A549 treated with DMSO at 1 μM for 4 hours (cell line): ENCODE measurements at places on chromosomes 7 and 10. TPM values are rescaled to one million over a fixed set of nuclear protein-coding genes. Genes with fewer than 3 reads are reported as not detected.

ZNF239 gene
- 2.3 to 3.1 TPM (median 2.5 TPM) in 5 replicates for total RNA-seq

DDIT4 gene
- 135 to 169 TPM (median 156 TPM) in 5 replicates for total RNA-seq

LIPJ gene
- not detected in 5 replicates for total RNA-seq

CRPPA gene
- total RNA-seq = 0.34 to 0.97 TPM (median 0.79 TPM) in 5 replicates

UTF1 gene
- total RNA-seq = 0.07 TPM in 1 of 5 replicates, not detected in the others

TAS2R41 gene
- total RNA-seq = not detected in 5 replicates

ZMIZ2 gene
- 24.2 to 40.3 TPM (median 36.7 TPM) in 5 replicates for total RNA-seq

OPN1SW gene
- not detected in 5 replicates for total RNA-seq

CCZ1B gene
- total RNA-seq = 18.3 to 26.4 TPM (median 25.2 TPM) in 5 replicates

HABP2 gene
- 0.03 to 0.13 TPM (median 0.08 TPM) in 4 of 5 replicates, not detected in the other for total RNA-seq

SERPINE1 gene
- total RNA-seq = 793 to 966 TPM (median 846 TPM) in 5 replicates

CHAT gene
- total RNA-seq = not detected in 5 replicates

TET1 gene
- 0.30 to 0.64 TPM (median 0.57 TPM) in 5 replicates for total RNA-seq

HKDC1 gene
- 17.2 to 25.4 TPM (median 19.1 TPM) in 5 replicates for total RNA-seq

PDZD7 gene
- total RNA-seq = 0.57 to 0.97 TPM (median 0.87 TPM) in 5 replicates

RASA4B gene
- 1.4 to 1.9 TPM (median 1.7 TPM) in 5 replicates for total RNA-seq

CLRN3 gene
- not detected in 5 replicates for total RNA-seq

POU6F2 gene
- not detected in 5 replicates for total RNA-seq

ZNF488 gene
- total RNA-seq = 11.3 to 15.0 TPM (median 13.0 TPM) in 5 replicates

MYL7 gene
- not detected in 5 replicates for total RNA-seq

FRMD4A gene
- total RNA-seq = 4.1 to 5.7 TPM (median 4.8 TPM) in 5 replicates

ASB4 gene
- total RNA-seq = 0.13 to 0.37 TPM (median 0.32 TPM) in 5 replicates

ELFN1 gene
- total RNA-seq = 0.39 to 0.57 TPM (median 0.49 TPM) in 5 replicates

AGMO gene
- 0.96 to 1.3 TPM (median 1.1 TPM) in 5 replicates for total RNA-seq

MACROH2A2 gene
- total RNA-seq = 24.8 to 30.7 TPM (median 27.9 TPM) in 5 replicates

LIPK gene
- not detected in 5 replicates for total RNA-seq

NXPH1 gene
- not detected in 5 replicates for total RNA-seq

ELAPOR2 gene
- total RNA-seq = 0.05 to 0.14 TPM (median 0.09 TPM) in 4 of 5 replicates, not detected in the other

ITIH2 gene
- total RNA-seq = 0.19 to 0.53 TPM (median 0.32 TPM) in 5 replicates

INA gene
- 19.4 to 32.1 TPM (median 28.1 TPM) in 5 replicates for total RNA-seq

PRRT4 gene
- total RNA-seq = 0.19 to 0.43 TPM (median 0.37 TPM) in 5 replicates

LRRC18 gene
- not detected in 5 replicates for total RNA-seq

STEAP2 gene
- 2.9 to 5.5 TPM (median 5.4 TPM) in 5 replicates for total RNA-seq

ZCWPW1 gene
- 1.2 to 1.8 TPM (median 1.5 TPM) in 5 replicates for total RNA-seq

GTF2IRD1 gene
- 9.1 to 13.2 TPM (median 11.1 TPM) in 5 replicates for total RNA-seq

NKX2-3 gene
- total RNA-seq = 0.06 TPM in 1 of 5 replicates, not detected in the others

CALML5 gene
- total RNA-seq = not detected in 5 replicates

GNGT1 gene
- total RNA-seq = 0.09 TPM in 1 of 5 replicates, not detected in the others

CEP41 gene
- 11.3 to 17.3 TPM (median 15.5 TPM) in 5 replicates for total RNA-seq

HNRNPA2B1 gene
- 1,161 to 1,443 TPM (median 1,264 TPM) in 5 replicates for total RNA-seq

SH2D4B gene
- total RNA-seq = 0.02 to 0.08 TPM (median 0.06 TPM) in 3 of 5 replicates, not detected in the others

PON1 gene
- total RNA-seq = 0.28 to 0.59 TPM (median 0.52 TPM) in 5 replicates

GFRA1 gene
- 9.8 to 12.3 TPM (median 11.2 TPM) in 5 replicates for total RNA-seq

METTL27 gene
- 9.0 to 12.3 TPM (median 10.8 TPM) in 5 replicates for total RNA-seq
